GM06990 (cell line): ENCODE measurements at places on chromosomes 3 and 15.

- DNase-seq = no peak
Measured at GRCh38 chr3:10350324-10350985, 29.5 kb upstream of the SEC13 start.

GRCh38 chr3:151171145-151171757 lies 31.8 kb downstream of the GPR171 start:
- DNase-seq = peak; percentile 26

- DNase-seq = no peak
Measured at GRCh38 chr15:93286446-93286845, 197.4 kb upstream of the RGMA start.

DNA sequence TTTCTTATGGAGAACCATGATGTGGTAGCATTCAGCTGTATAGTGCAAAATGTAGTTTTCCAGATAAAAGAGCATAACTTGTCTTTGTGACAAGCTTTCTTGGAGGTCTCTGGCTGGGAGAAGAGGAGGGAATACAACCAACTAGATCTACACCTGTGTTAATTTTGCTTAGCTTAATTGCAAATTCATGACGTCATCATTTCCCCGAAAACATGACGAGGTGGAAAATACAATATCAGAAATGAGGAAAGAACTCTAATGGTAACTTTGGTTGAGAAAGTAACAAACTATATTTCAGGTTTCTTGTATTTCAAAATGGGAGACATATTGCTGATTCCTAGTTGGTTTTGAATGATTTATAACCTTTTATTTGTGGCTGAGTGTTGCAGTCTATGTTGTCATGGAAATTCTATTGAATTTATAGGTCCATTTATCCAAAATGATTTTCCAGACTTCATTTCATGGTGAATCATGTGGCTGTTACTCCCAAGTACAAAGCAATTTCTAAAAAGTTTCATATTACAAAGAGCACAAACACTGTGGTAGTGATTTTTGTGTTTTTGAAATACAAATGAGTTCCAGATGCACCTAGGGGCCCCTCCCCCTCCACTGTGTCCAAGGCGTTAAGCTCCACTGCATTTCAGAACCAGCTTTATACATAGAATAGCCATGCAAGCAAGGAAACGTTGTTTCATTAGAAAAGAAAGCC lies 307.2 kb downstream of the FEZF2 start:
- no peak for DNase-seq

GRCh38 chr15:99683000-99683670 lies 50.1 kb downstream of the LYSMD4 start:
- DNase-seq = no peak

GRCh38 chr3:61704807-61705206 lies 143.4 kb downstream of the PTPRG start:
- no peak for DNase-seq
